ENCODE measurements at places on chromosomes 12 and 14.

DNA sequence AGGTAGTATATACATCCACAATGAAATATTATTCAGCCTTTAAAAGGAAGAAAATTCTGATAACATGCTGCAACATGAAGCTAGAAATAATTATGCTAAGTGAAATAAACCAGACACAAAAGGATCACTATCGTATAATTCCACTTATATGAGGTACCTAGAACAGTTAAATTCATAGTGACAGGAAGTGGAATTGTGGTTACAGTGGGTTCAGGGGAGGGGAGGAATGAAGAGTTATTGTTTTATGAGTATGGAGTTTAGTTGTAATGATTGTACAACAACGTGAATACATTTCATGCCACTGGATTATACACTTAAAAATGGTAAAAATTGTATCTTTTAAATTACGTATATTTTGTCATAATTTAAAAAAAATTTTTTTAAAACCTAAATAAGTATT is 21.0 kb downstream of the EEA1 start:
- no peak for DNase-seq

GRCh38 chr12:42474391-42474790 is 115.2 kb downstream of the PRICKLE1 start:
- DNase-seq = peak; percentile 94

GRCh38 chr14:93322929-93323599 is 9.8 kb downstream of the BTBD7 start:
- no peak for DNase-seq

DNA sequence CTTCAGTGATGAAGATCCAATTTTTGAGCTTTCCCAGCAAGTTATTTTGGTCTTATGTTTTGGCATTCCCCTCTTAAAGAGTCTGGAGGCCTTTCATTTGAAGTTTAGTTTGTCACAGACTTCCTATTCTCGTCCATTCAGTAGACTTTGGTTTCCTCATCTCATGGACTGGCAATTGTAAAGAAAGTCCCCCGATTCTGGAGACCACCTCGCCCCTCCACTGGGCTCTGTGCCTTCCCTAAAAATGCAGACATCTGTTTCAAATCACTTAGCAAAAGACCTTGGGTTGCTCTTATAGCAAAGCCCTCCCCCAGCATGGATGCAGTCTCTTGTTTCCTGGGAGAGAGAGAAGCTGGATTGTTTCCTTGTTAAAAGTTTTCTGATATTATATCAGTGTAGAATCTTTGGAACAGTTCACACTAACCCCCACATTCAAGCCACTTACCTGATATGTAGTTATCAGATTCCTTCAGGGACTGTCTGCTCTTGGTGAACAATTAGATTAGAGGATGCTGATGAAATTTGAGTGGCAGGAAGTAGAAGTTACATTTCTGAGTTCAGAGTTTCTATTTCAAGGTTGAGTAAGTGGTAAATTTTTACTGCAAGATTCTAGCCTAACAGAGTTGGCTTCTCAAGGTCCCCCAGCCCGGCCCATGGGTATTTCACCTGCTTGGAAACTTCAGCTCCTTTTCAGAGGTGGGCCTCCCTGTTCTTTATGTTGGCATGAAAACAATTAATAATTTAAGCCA is 56.3 kb downstream of the PLXNC1 start:
- no peak for DNase-seq

DNA sequence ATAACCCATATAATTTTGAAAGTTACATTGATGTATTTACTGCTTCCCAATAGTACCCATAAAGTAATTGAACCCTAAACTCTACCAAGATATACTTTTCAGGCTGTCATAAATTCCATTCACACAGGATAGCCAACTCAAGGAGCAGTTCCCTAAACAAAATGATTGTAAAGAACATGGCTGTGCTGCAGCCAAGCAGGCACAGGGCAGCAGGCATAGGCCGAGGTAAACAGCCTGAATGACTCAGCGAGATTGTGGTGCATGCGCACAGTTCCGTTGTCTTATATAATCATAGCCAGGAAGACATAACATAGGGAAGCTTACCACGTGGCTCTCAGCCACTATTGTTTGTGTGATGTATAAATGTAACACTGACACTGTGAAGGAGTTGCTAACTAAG is 344.9 kb downstream of the FSCB start:
- no peak for DNase-seq

DNA sequence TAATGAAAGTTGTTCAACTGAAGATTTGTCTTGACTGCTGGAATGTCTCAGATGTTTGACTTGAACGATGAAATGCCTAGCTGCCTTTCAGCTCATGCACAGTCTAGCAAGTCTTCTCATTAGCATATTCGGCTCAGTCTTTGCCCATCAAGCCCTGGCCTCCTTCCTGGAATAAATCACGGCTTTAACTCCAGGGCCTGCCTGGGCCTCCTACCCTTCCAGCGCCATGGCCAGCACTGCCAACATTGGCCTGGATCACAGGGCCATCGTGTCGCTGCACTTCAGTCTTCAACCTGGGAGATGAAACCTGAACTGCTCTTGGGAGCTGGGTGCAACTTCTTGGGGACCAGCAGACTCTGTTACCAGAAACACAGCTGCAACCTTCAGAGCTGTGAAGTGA is 126.7 kb upstream of the TMEM260 start:
- DNase-seq = no peak

DNA sequence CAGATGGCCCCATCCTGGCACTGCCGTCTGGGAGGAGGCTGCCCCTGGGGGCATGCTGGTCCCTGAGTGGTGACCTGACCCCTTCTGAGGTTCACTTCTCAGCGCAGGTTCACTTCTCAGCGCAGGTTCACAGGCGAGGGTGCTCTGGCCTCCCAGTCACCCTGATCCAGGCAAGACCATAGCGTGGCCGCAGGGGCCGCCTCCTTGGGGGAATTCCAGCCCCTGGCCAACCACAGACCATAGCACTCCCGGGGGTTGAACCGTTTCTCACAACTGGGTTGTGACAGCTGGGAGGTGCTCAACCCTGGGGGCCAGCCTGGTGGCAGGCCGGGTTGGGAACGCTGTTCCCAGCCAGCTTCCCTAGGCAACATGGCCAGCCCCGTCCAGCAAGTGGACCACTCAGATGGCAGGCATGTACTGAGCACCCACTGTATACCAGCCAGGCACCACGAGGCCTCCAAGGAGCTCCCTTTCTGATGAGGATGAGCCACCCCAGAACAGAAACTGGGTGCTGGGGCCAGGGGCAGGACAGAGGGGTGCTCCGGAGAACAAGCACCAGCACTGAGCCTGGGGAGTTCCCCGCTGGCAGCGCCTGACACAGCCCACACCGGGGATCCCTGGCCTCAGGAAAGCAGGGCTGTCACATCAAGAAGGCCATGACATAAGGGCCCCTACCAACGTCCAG is 28.3 kb upstream of the ZFP36L1 start:
- no peak for DNase-seq

DNA sequence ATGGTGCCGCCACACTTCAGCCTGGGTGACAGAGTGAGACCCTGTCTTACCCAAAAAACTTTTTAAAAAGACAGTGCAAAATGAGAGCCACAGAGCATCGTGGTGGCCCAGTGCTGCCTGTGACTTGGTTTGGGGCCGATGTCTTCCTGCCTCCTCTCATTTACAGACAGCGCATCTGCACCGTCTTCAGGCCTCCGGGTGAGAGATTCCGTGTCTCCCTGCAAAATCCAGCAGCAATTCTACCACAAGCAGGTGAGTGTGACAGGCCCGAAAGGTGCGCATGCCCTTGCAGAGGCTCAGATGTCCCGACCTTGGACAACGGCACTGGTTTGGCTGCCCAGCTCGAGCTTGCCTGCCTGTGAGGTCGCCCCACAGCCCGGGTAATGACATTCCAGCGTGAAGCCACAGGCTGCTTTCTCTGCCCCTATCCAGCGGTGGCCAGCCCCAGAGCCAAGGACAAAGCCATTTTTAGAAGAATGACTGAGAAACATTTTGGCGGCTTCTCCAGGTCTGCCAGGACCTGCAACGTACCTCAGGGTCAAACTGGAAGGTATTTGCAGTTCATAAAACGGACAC is 70.3 kb upstream of the RFLNA start:
- no peak for DNase-seq

Measured in epithelial cell of esophagus (primary cell).